AG08396 (cell line): ENCODE measurements at places on chromosomes 16 and 17.

DNA sequence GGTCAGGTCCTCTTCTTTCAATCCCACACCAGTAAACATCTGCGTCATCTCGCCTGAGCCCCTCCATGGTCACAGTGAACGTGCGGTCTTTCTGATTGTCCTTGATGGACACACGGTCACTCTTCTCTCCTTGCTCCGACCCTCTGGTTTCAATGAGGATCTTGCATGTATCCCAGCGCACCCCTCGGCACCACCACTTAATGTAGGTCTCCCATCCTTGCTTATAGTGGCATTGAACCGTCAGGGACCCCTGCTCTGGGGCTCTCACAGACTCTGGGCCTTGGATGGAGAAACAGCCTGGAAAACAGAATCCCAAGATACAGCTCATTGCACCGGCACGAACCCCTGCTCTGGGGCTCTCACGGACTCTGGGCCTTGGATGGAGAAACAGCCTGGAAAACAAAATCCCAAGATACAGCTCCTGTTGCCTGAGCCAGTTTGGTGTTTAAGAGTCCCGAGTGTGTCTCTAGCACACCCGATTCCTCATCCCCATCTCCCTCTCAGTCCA, 5.4 kb downstream of the CD300LB start:
- DNase-seq: no peak

GRCh38 chr17:81049372-81049911, 14.5 kb downstream of the BAIAP2 start:
- DNase-seq: no peak

- DNase-seq: no peak
Observed at GRCh38 chr16:12752159-12752558, 51.5 kb downstream of the CPPED1 start.

GRCh38 chr17:35099908-35100307, 19.8 kb downstream of the RAD51D start:
- DNase-seq: no peak

DNA sequence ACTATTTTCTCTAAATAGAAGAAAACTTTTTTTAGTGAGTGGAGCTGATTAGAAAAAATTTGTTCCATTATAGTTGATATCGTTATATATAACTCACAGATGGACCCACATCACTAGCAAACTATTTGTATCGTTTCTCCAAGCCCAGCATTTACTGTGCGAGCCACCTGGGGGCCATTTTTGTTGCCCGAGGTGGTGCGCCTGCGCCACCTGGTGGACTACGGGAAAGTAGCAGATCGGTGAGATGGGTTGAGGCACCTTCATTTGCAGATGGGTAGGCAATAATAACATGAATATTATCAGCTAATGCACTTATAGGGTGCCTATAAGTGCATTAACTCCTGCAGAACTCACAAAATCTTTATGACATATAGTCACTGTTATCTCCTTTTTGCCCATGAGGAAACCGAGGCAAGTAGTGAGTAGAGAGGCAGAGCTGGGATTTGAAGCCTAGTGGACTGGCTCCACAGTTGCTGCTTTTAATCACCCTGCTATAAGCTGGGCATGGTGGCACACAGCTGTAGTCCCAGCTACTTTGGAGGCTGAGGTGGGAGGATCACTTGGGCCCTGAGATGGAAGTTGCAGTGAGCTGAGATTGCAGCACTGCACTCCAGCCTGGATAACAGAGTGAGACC, 23.2 kb upstream of the NTN1 start:
- DNase-seq: peak; percentile 70

- DNase-seq: no peak
Observed at GRCh38 chr17:65523411-65523810, 38.0 kb downstream of the AXIN2 start.
